MM.1S (cell line): ENCODE measurements at places on chromosomes 6 and 20.

DNA sequence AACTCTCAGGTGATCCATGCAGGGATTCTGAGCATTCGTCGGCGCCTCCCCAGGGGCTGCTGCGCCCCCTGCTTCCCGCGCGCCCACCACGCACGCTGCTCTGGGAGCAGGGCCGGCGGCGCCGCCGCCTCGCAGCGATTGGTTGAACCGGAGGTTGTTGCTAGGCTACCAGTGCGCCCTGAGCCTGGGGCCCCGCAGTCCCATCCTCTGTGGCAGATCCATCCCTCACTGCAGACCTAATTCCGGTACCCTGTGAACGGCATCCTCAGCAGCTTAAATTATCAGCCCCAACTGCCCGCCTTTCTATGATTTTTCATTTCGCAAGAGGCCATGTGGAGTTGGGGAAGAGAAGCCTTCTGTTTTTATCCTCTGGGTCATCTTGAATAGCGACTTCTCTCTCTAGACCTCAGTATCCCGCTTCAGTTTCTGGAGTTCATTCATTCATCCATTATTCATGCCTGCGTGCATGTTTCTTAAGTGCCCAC, 15.4 kb downstream of the PNPLA1 start:
- H3K27me3 ChIP-seq: no peaks in the 10 kb centered on the region
- no peak overlapping the region for H3K4me3 ChIP-seq
- DNase-seq: no peak
- H3K36me3 ChIP-seq: no peaks in the 10 kb centered on the region

GRCh38 chr20:49405696-49406095, 76.8 kb downstream of the KCNB1 start:
- no peaks in the 10 kb centered on the region for H3K36me3 ChIP-seq
- H3K27me3 ChIP-seq: peaks cover 6% of the 10 kb centered on the region; the same call in 1 of the 2 replicates
- H3K4me1 ChIP-seq: no peaks in the 10 kb centered on the region
- H3K4me3 ChIP-seq: no peak overlapping the region
- DNase-seq: no peak

DNA sequence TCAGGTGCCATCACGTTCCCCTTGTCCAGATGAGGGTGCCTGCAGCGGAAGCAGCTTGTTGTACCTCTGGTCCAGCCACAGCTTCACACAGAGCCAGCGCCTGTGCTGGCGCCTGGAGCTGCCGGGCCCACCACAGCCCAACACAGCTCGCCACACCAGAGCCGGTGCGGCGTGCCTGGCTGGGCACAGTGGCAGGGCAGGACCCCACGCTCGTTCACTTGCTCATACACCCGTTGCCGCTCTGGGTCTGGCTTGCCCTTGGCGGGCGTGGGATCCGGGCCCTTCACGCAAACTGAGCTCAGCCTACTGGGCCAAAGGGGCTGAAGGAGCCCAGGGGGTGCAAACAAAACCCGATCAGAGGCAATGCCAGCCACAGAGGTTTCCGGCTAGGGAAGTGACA, 492.5 kb upstream of the MANEA start:
- H3K4me1 ChIP-seq: no peaks in the 10 kb centered on the region
- H3K27ac ChIP-seq: no peak overlapping the region
- no peak overlapping the region for H3K4me3 ChIP-seq
- no peaks in the 10 kb centered on the region for H3K36me3 ChIP-seq

DNA sequence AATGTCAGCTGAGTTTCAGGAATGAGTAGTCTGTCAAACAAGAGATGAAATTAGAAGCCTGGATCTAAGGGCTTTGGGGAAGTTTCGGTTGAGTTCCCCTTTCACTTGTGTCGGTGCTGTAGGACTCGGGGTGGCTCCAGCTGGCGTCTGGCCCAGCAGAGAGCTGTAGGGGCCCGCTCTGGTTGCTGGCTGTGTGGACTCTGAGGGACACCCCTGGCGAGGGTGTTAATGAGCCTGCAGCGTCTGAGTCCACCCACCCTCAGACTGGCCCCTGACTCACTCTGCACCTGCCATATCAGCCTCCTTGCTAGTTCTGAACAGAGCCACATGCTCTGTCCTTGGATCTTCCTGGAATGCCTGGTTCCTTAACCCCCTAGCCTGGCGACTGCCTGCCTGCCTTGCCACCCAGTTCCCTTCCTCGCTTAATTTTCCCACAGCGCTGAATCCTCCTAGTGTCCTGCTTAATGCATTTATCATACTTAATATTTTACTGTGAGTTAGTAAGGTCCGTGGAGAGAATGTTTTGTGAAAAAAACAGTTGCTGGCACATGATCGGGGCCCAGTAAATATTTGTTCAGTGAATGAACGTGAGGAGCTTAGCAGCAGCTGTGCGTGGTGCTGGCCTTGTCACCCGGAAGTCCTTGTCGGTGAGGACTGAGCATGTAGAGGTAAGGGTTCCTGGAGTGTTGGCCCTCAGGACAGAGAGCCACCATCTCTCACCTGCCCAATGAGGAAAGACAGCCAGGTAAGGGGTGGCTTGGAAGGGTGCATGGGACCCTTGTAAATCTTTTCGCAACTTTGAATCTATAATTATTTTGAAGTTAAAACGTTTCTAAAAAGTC, 1.6 kb downstream of the DNAJC5 start:
- H3K4me3 ChIP-seq: peak overlapping the region; percentile 76
- H3K36me3 ChIP-seq: no peaks in the 10 kb centered on the region
- peak; percentile 64 for DNase-seq
- H3K4me1 ChIP-seq: peaks cover 7% of the 10 kb centered on the region

DNA sequence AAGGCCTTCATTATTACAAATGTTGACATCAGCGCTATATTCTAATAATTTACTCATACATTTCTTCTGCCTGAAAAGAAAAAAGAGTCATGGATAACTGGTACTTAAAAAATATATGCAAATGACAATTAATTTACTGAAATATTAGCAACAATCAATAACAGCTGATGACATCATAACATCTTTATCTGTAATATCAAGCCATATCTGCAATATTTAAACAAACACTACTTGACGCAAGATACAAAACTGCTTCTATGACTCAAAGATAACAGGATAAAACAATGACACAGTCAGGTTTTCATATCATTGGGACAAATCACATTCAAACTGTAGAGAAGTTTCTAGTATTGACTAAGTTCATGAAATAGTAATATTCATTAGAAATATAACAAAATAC, 16.5 kb downstream of the HACE1 start:
- no peaks in the 10 kb centered on the region for H3K27me3 ChIP-seq
- H3K36me3 ChIP-seq: no peaks in the 10 kb centered on the region
- no peak overlapping the region for H3K27ac ChIP-seq

DNA sequence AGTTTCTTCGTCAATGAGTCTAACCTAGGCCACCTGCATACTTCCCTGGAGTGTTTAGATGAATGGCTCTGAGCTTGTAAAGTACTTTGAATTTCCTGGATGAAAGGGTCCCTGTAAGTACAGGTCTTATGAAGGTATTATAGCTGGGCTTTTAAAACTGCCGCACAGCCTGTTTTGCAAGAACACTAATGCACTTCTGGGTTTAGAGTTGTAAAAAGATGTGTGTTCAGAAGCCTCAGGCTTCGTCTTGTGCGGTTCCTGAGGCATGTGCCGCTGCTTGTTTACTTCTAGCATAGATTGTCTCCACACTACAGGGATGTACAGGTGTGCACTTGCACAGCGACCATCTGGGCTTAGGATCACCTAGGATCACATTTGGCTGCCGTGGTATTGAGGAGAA, 324.5 kb downstream of the SOX4 start:
- no peak overlapping the region for H3K27ac ChIP-seq
- no peaks in the 10 kb centered on the region for H3K4me1 ChIP-seq
- H3K36me3 ChIP-seq: no peaks in the 10 kb centered on the region
- DNase-seq: no peak
- no peak overlapping the region for H3K4me3 ChIP-seq
- H3K27me3 ChIP-seq: no peaks in the 10 kb centered on the region

DNA sequence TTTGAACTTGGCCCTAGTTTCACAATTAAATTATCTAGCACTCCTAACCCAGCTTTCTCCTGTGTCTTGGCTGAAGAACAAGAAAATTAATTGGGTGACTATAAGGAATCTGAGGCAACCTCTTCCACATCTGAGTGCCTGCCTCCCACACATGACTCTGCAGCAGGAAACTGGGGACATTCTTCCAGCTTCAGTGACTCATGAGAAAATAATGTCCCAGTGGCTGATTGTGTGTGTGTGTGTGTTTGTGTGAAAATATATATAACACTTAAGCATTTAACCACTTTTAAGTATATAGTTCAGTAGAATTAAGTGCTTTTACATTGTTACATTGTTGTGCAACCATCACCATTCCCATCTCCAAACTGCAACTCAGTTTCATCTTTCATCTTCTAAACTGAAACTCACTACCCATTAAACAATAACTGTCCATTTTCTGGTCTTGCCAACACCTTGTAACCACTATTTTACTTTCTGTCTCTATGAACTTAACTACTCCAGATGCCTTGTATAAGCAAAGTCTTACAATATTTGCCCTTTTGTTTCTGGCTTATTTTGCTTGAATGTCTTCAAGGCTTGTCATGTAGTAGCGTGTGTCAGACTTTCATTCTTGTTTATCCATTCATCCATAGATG, 8.7 kb downstream of the TRIM38 start:
- no peak for DNase-seq
- H3K36me3 ChIP-seq: no peaks in the 10 kb centered on the region; the same call in 1 of the 2 replicates
- H3K27me3 ChIP-seq: no peaks in the 10 kb centered on the region
- no peak overlapping the region for H3K4me3 ChIP-seq
- H3K27ac ChIP-seq: peak overlapping the region; percentile 1; the same call in 1 of the 2 replicates

DNA sequence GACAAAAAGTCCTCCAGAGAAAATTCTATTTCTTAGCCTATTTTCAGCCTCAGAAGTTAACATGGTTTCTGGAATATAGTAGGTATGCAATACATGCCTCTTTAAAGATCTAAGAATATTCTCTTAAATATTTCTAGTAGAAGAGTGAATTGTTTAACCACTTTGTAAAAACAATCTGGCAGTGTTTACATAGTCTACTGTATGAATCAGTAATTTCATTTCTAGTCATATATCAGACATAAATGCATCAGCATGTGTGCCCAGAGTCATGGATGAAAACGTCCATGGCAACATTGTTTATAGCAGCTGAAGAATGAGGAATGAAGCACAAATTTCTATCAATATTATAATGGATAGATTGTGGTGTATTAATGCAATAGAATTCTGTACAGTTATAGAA, 124.9 kb downstream of the NKAIN2 start:
- no peak for DNase-seq
- H3K36me3 ChIP-seq: no peaks in the 10 kb centered on the region
- H3K27me3 ChIP-seq: no peaks in the 10 kb centered on the region
- H3K27ac ChIP-seq: no peak overlapping the region

DNA sequence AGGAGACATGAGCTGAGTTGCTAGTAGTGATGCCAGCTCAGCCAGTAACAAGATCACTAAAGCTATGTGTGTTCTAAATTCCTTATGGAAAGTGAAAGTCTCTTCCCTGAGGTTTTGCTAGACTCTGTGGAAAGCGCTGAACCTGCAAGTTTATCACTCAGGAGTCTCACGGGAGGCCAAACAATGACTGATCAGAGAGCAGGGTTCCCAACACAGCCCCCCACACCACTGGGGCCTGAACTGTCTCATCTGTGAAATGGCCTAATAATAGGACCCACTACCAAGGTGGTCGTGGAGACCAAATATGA, 19.9 kb downstream of the ACSS1 start:
- peaks cover 41% of the 10 kb centered on the region for H3K4me1 ChIP-seq
- H3K4me3 ChIP-seq: no peak overlapping the region
- H3K27ac ChIP-seq: peak overlapping the region; percentile 66; the same call in 1 of the 2 replicates
- no peak for DNase-seq
- H3K36me3 ChIP-seq: no peaks in the 10 kb centered on the region
- no peaks in the 10 kb centered on the region for H3K27me3 ChIP-seq

GRCh38 chr6:91713911-91714310, 1127.0 kb upstream of the MAP3K7 start:
- H3K27me3 ChIP-seq: no peaks in the 10 kb centered on the region
- H3K27ac ChIP-seq: no peak overlapping the region
- H3K36me3 ChIP-seq: no peaks in the 10 kb centered on the region
- no peak for DNase-seq

GRCh38 chr6:116633685-116634084, 17.4 kb downstream of the RSPH4A start:
- no peaks in the 10 kb centered on the region; the same call in 1 of the 2 replicates for H3K36me3 ChIP-seq
- H3K27me3 ChIP-seq: no peaks in the 10 kb centered on the region
- DNase-seq: peak; percentile 87
- H3K4me3 ChIP-seq: peak overlapping the region; percentile 56
- peak overlapping the region; percentile 91 for H3K27ac ChIP-seq

DNA sequence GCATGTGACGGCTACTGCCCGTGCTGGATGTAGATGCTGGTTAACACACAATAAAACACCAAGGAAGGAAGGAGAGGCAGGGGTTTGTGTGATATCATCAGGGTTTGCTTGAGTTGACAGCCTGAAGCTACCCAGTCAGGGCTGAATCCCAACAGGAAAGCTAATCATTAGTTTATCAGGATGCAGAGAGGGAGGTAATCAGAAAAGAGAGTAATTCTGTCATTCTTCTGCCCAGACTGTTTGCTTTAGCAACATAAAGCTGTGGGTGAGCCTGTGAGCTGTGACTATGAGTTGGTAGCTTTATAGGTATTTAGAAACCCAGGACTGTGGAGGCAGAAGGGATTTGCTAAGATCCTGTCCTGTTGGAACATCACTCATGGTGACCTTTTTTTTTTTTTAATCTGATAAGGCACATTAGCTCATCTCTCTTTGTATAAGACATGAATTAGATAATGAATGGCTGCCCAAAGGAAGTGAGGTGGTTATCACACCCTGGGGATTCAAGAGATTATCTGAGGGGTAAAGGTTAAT, 79.3 kb downstream of the CAP2 start:
- H3K4me3 ChIP-seq: no peak overlapping the region
- no peaks in the 10 kb centered on the region for H3K27me3 ChIP-seq
- no peak for DNase-seq

DNA sequence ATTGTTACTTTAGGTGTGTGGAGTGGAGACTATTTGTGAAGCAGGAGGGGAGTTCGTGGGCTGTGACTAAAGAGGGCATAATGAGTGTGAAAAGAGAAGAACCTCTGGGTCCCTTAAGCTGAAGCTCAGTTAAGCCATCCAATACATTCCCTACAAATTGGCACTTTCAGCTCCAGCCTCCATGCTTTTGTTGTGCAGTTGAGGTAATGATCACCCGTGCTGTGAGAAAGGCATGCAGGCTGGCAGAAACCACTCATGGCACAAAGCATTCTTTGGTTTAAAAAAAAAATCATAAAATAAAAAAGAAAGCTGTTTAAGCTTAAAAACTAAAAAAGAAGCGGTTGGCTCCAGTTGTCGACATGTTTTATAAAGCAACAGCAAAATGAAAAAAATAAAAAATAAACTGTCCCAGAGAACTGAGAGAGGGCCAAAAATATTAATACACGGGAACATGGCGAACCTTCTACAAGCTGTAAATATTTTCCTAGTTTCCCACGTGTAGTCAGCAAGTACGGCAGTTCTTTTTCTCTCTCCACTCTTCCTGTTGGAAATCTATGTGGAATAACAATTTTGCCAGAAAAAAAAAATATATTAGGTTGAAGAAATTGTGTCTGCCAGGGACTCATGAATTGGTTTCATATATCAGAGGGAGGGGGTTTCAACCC, 82.2 kb downstream of the ANKRD60 start:
- H3K4me1 ChIP-seq: no peaks in the 10 kb centered on the region
- H3K36me3 ChIP-seq: no peaks in the 10 kb centered on the region
- DNase-seq: no peak
- peaks cover 97% of the 10 kb centered on the region for H3K27me3 ChIP-seq
- H3K27ac ChIP-seq: no peak overlapping the region
